ENCODE measurements at places on chromosomes 13 and 19.

DNA sequence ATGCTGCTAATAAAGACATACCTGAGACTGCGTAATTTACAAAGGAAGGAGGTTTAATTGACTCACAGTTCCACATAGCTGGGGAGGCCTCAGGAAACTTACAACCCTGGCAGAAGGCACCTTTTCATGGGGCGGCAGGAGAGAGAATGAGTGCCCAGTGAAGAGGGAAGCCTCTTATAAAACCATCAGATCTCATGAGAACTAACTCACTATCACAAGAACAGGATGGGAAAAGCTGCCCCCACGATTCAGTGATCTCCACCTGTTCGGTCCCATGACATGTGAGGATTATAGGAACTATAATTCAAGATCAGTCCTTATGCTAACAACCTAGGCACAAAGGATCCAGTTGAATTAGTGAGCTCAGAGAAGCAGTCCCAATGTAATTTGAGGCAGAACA, 59.4 kb downstream of the GPC6 start:
- DNase-seq = no peak

DNA sequence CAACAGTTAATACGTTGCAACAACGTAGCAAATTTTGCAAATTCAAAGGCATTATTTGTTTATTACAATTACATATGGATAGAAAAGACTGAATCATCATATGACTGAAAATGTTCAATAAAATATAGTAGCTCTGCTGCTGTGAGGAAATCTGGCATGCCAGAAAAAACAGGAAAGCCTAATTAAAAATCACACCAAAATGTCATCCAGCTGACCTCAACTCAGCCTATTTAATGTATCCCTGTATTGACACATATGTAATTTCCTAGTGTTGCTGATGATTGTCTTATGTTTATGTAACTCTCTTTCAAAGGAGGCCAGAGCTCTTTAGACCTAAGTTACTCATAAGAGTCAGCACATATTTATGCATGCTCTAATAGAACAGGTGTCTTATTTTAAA, 495.0 kb downstream of the PCDH17 start:
- DNase-seq = no peak

- DNase-seq = no peak
Observed at GRCh38 chr13:110590577-110590976, 24.8 kb upstream of the NAXD start.

- DNase-seq = no peak
Observed at GRCh38 chr13:48731001-48731658, 77.4 kb downstream of the CYSLTR2 start.

DNA sequence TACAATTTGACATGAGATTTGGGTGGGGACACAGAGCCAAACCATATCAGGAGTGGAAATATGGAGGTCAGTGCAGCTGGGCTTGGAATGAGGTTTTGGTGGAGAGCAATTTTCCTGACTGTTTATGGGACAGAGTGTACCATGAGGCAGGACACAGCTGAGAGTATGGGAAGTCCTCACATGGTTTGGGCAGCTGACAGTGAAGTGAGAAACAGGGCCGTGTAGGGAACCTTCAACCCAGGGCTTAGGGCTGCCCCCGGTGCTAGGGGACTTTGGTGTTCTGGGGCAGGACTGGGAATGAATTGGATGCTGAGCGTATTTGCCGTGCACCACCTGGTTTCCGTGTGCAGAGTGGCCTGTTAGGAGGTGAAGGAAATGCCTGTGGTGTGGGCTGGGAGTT, 6.1 kb downstream of the ZNF548 start:
- DNase-seq = no peak
